Breast epithelium (tissue), 4 donors: ENCODE measurements at places on chromosomes 12 and 14.

GRCh38 chr12:94783862-94784261 lies 133.5 kb upstream of the TMCC3 start:
- DNase-seq, result no peak
- H3K4me1 ChIP-seq, result no peaks in the 10 kb centered on the region
- no peaks in the 10 kb centered on the region for H3K27me3 ChIP-seq
- H3K27ac ChIP-seq, result no peak overlapping the region
- no peaks in the 10 kb centered on the region for H3K36me3 ChIP-seq

- DNase-seq, result no peak
- H3K36me3 ChIP-seq, result no peaks in the 10 kb centered on the region
- H3K4me3 ChIP-seq, result no peak overlapping the region
- H3K27ac ChIP-seq, result peak overlapping the region; percentile 81
These were observed 4.3 kb downstream of the LRRC74A start for GRCh38 chr14:76830556-76830955.

- no peak for DNase-seq
- no peak overlapping the region for H3K27ac ChIP-seq
- H3K4me1 ChIP-seq, result no peaks in the 10 kb centered on the region
- no peaks in the 10 kb centered on the region for H3K36me3 ChIP-seq
- no peak overlapping the region for H3K4me3 ChIP-seq
- H3K27me3 ChIP-seq, result no peaks in the 10 kb centered on the region
These were observed 196.2 kb upstream of the ARHGAP5 start for GRCh38 chr14:31880935-31881334.

DNA sequence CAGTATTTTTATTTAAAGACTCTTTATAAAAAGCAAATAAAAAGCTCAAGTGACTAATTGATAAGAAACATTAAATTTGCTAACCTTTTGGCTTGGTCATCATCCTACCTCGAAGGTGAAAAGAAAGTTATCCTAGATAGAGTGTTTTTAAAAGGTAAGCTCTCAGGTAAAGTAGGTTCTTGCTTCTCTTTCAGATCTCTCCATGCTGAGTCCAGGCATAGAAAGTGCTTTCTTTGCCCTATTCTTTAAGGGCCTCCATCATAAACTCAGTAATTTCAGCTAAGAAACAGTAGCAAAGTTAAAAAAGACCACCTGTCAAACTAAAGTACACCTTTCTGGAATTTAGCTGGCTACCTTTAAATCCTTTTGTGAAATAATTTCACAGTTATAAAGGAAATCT lies 20.6 kb upstream of the ANHX start:
- H3K4me1 ChIP-seq, result no peaks in the 10 kb centered on the region
- no peak overlapping the region for H3K27ac ChIP-seq
- no peak overlapping the region for H3K4me3 ChIP-seq
- no peak for DNase-seq

- H3K4me1 ChIP-seq, result no peaks in the 10 kb centered on the region
- no peaks in the 10 kb centered on the region for H3K36me3 ChIP-seq
- no peaks in the 10 kb centered on the region for H3K27me3 ChIP-seq
- H3K27ac ChIP-seq, result no peak overlapping the region
These were observed 58.1 kb downstream of the TBX5 start for GRCh38 chr12:114347861-114348260.

GRCh38 chr12:3033539-3033867 lies 43.7 kb upstream of the TSPAN9 start:
- H3K4me3 ChIP-seq, result no peak overlapping the region
- H3K27me3 ChIP-seq, result no peaks in the 10 kb centered on the region
- no peak for DNase-seq
- H3K36me3 ChIP-seq, result no peaks in the 10 kb centered on the region

- H3K4me1 ChIP-seq, result no peaks in the 10 kb centered on the region
- no peaks in the 10 kb centered on the region for H3K27me3 ChIP-seq
- no peak for DNase-seq
- H3K4me3 ChIP-seq, result no peak overlapping the region
These were observed 17.4 kb downstream of the RFC5 start for GRCh38 chr12:118033902-118034301.

- no peaks in the 10 kb centered on the region for H3K36me3 ChIP-seq
- no peaks in the 10 kb centered on the region for H3K4me1 ChIP-seq
- no peaks in the 10 kb centered on the region for H3K27me3 ChIP-seq
- DNase-seq, result no peak
- H3K4me3 ChIP-seq, result no peak overlapping the region
These were observed 360.6 kb upstream of the KITLG start for GRCh38 chr12:88940854-88941253.

- H3K4me3 ChIP-seq, result no peak overlapping the region
- DNase-seq, result no peak
- H3K4me1 ChIP-seq, result no peaks in the 10 kb centered on the region
- no peaks in the 10 kb centered on the region for H3K27me3 ChIP-seq
These were observed 17.5 kb downstream of the AQP6 start for GRCh38 chr12:49990273-49990672.

DNA sequence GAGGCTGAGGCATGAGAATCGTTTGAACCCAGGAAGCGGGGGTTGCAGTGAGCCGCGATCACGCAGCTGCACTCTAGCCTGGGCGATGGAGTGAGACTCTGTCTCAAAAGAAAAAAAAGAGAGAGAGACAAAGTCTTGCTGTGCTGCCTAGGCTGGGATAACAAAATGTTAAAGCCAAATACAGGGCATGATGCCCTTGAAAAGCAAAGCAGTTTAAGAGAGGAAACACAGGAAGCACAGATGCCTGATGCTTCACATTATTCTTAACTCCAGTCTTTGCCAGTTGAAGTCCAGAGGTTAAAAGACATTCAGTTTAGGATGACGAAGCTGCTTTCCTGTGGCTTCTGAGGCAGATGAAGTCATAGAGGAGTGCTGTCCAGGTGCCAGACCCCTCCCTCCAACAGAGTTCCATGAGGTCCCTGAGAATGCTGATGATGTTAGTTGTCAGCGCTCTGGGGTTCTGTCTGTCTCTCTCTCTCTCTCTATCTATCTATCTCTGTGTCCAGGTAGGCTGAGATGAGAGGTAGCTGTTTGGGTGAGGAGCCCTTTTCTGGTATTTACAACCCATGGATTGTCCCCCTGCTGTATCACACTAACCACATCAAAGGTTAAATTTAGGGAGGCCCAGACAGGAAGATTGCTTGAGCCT lies 4.9 kb upstream of the MRPL52 start:
- no peaks in the 10 kb centered on the region for H3K36me3 ChIP-seq
- no peaks in the 10 kb centered on the region for H3K27me3 ChIP-seq
- H3K4me1 ChIP-seq, result peaks cover 5% of the 10 kb centered on the region
- DNase-seq, result no peak

- H3K4me3 ChIP-seq, result no peak overlapping the region
- H3K27me3 ChIP-seq, result no peaks in the 10 kb centered on the region
- H3K36me3 ChIP-seq, result no peaks in the 10 kb centered on the region
- H3K27ac ChIP-seq, result no peak overlapping the region
- H3K4me1 ChIP-seq, result peaks cover 7% of the 10 kb centered on the region
- DNase-seq, result no peak
These were observed 85.2 kb downstream of the CCDC88C start for GRCh38 chr14:91332171-91332985.

DNA sequence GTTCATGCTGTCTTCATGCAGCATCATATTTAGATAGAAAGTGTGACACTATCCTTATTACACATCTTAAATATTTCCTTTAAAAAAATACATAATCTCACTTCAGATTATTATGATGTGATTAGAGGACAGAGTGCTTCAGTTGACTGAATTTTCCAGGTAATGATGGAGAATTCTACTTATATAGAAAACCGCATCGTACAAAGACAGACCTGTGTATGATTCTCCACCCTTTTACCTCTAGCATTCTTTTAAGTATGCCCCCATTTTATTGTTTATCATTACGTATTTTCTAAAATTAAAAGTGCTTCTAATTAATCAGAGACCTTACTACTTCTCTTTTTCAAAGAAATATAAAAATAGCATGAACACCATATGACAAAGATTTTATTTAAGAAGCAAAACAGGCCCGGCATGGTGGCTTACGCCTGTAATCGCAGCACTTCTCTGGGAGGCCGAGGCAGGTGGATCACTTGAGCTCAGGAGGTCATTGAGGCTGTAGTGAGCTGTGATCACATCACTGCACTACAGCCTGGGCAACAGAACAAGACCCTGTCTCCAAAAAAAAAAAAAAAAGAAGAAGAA lies 13.9 kb downstream of the RPS6KA5 start:
- no peaks in the 10 kb centered on the region for H3K27me3 ChIP-seq
- H3K4me1 ChIP-seq, result no peaks in the 10 kb centered on the region
- no peaks in the 10 kb centered on the region for H3K36me3 ChIP-seq

- peak overlapping the region; percentile 88 for H3K27ac ChIP-seq
- peak overlapping the region; percentile 72 for H3K4me3 ChIP-seq
- no peak for DNase-seq
- H3K36me3 ChIP-seq, result no peaks in the 10 kb centered on the region
- H3K27me3 ChIP-seq, result no peaks in the 10 kb centered on the region
- no peaks in the 10 kb centered on the region for H3K4me1 ChIP-seq
These were observed 200.3 kb upstream of the CAND1 start for GRCh38 chr12:67068761-67069450.

DNA sequence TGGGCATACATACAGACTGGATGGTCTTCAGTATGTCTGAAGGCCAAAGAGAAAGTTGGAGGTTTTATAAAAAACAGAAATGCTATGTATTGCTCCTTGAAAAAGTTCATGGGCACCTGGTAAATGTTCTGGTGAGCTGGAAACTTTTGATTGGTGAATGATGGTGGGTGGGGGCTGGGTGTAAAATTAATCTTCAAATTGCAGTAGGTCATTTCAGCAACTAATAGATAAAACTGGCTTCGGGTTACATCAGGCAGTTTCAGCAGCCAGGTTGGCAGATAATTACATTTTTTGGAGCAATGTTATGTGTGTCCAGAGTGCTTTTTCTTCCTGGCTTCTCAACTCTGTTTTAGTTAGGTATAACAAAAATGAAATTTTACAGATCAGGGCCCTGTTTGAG lies 35.3 kb downstream of the SDR9C7 start:
- no peaks in the 10 kb centered on the region for H3K36me3 ChIP-seq
- H3K27ac ChIP-seq, result no peak overlapping the region
- no peak overlapping the region for H3K4me3 ChIP-seq
- H3K4me1 ChIP-seq, result no peaks in the 10 kb centered on the region
- H3K27me3 ChIP-seq, result no peaks in the 10 kb centered on the region
- no peak for DNase-seq

GRCh38 chr12:94122591-94122990 lies 25.8 kb upstream of the PLXNC1 start:
- no peaks in the 10 kb centered on the region for H3K4me1 ChIP-seq
- H3K36me3 ChIP-seq, result no peaks in the 10 kb centered on the region
- no peak overlapping the region for H3K27ac ChIP-seq
- no peak for DNase-seq

DNA sequence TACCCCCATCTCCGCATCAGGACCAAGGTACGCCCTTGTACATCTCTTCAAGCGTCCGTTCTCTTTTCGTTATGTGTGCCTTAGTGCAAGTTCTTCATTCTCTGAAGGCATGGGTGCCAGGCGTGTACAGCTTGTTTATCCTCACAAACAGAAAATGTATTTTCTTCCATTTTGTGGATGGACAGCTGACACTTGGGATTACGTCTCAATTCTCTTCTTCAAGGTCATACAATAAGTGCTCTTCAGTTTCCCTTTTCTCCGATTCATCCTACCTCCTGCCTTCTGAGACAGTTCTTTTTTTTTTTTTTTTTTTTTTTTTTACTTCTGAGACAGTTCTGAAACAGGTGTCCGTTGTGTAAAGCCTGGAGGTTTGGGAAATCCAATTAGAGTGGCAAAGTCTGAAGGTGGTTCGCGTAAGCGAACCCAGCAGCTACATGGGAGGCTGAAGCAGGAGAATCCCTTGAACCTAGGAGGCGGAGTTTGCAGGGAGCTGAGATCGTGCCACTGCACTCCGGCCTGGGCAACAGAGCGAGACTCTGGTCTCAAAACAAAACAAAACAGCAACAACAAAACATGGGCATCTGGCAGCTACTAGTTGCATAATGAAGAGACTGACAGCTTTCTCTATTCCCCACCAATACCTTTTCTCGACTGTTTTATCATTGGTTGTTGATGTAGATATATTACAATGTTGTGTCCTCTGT lies 734 bp downstream of the COX6A1 start:
- no peak for DNase-seq
- no peaks in the 10 kb centered on the region for H3K4me1 ChIP-seq
- peak overlapping the region; percentile 93 for H3K27ac ChIP-seq
- H3K4me3 ChIP-seq, result peak overlapping the region; percentile 76
- no peaks in the 10 kb centered on the region for H3K36me3 ChIP-seq
- no peaks in the 10 kb centered on the region for H3K27me3 ChIP-seq

DNA sequence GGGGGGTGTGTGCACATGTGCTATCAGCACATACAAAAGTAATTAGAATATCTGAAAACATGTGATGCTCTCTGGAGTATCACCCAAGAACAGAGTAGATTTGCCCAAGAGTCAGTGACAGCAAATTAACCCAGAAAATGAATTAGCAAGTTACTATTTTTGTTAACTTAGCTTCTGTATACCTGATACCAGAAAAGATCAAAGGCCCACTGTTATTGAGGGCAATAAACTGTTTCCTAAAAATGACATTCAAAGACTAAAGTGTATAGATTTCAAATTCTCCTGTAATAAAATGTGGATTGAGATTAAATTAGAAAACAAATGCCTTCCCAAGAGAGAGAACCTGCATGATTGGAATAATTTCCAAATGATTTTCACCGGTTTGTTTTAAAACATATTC lies 184.7 kb downstream of the MED13L start:
- H3K27ac ChIP-seq, result no peak overlapping the region
- H3K4me3 ChIP-seq, result no peak overlapping the region
- H3K36me3 ChIP-seq, result no peaks in the 10 kb centered on the region
- no peak for DNase-seq

- H3K4me3 ChIP-seq, result no peak overlapping the region
- DNase-seq, result no peak
- no peaks in the 10 kb centered on the region for H3K27me3 ChIP-seq
- H3K36me3 ChIP-seq, result no peaks in the 10 kb centered on the region
These were observed 1122.6 kb downstream of the FLRT2 start for GRCh38 chr14:86652526-86652925.

DNA sequence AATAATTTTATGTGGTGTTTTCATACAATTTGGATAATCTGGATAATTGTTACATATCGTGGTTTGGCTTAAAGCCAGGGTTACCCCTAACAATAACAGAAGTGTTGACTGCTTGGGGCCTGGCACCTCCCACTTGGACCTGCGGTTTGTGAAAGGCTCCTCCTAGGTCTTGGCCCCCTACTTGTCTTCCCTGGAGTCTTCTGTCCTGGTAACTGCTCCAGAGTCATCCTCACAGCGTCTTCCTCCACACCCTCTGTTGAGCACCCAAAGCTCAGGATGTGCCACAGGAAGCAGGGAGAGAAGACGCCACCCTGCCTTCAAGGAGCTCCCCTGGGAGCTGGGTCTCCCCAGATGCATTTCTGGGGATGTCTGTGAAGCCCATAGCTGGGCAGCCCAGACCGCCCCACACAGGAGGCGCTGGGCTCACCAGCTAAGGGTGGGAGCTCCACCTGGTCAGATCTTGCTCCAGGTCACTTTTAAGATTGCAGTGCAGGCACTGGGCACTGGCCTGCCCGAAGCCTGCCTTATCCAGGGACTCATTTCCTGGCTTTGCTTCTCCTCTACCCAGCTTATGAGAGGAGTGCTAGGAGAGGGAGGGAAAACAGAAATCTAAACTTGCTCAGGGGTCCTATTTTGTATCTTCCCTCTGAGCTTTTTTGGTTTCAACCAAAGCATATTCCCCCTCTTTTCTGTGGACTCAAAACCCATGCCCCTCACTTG lies 98.2 kb downstream of the ZFP36L1 start:
- H3K27ac ChIP-seq, result peak overlapping the region; percentile 33
- no peaks in the 10 kb centered on the region for H3K36me3 ChIP-seq
- no peaks in the 10 kb centered on the region for H3K27me3 ChIP-seq
- no peak overlapping the region for H3K4me3 ChIP-seq
